Osteocyte (in vitro differentiated cells): ENCODE measurements at places on chromosomes 1 and 21. TPM values are rescaled to one million over a fixed set of nuclear protein-coding genes. Genes with fewer than 3 reads are reported as not detected.

Gene VWA5B1
- total RNA-seq, result not detected in 2 replicates

DNA sequence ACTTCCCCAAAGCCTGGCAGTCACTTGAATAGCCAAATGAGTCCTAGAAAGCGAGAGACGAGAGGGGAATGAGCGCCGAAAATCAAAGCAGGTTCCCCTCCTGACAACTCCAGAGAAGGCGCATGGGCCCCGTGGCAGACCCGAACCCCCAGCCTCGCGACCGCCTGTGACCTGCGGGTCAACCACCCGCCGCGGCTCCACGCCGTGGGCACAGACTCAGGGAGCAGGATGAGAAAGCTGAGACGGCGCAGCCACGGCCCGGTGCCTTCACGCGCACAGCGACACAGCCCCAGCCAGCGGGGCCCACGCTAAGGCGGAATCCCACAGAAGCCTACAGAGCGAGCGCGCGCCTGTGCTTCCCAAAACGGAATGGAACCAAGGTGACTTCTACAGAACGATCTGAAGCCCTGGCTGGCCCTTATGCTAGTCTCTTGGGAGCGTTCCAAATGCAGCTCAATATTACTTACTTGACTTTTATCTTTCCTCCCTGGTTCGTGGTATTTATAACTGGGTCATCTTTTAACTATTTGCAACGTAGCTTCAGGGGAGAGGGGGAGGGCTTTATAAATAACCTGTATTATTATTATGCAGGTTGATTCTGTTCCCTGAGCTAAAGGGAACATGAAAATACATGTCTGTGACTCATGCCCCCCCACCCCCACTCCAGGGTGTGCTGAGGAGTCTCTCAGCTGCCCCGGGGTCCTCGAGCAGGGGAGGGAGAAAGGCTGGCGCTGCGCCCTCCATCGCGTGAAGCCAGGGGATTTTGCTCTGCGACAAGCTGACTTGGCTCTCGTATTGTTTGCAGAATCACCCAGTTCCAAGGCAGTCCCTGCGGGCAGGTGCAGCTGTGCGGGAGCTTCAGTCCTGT is 1.7 kb downstream of the TSPEAR start:
- H3K36me3 ChIP-seq, result no peaks in the 10 kb centered on the region
- H3K27ac ChIP-seq, result no peak overlapping the region
- H3K27me3 ChIP-seq, result peaks cover 73% of the 10 kb centered on the region
- DNase-seq, result peak; percentile 78

DNA sequence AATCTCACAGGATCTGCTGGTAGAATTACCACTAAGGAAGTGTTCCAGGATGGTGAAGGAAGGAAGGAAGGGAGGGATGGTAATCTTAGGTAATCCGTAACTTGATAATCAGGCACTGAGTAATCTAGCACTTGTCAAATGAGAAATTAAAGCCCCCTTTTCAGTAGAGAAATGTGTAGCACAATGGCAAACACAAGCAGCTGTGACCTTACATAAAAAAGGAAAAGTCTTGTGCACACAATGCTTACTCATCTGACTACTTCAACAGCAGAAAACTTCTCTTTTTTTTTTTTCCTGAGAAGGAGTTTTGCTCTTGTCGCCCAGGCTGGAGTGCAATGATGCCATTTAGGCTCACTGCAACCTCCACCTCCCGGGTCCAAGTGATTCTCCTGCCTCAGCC is 6.1 kb downstream of the NUP210L start:
- no peak overlapping the region for H3K4me3 ChIP-seq
- no peak overlapping the region for H3K27ac ChIP-seq
- H3K36me3 ChIP-seq, result peaks cover 1% of the 10 kb centered on the region
- no peaks in the 10 kb centered on the region for H3K27me3 ChIP-seq
- DNase-seq, result no peak
- H3K4me1 ChIP-seq, result peaks cover 14% of the 10 kb centered on the region

DNA sequence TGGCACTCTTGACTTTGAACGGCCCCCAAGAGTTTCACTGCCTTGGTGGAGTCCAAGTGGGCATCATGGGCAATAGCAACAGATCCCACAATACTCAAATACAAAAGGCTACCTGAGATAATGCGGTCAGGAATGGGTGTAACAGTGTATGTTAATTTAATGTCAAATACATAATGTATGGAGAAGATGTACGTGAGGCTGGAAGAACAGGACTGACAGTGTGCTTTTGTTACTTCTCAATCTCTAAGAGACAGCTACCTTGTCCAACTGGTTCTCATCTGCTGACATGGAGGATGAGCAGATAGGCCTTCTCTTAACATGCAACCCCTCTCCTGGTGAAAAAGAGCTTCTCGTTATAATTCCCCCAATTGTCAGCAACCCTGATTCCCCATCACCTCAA is 167.2 kb downstream of the APP start:
- no peak overlapping the region for H3K4me3 ChIP-seq
- DNase-seq, result no peak
- H3K4me1 ChIP-seq, result peaks cover 3% of the 10 kb centered on the region

Gene AMY1C
- not detected in 2 replicates for total RNA-seq

DNA sequence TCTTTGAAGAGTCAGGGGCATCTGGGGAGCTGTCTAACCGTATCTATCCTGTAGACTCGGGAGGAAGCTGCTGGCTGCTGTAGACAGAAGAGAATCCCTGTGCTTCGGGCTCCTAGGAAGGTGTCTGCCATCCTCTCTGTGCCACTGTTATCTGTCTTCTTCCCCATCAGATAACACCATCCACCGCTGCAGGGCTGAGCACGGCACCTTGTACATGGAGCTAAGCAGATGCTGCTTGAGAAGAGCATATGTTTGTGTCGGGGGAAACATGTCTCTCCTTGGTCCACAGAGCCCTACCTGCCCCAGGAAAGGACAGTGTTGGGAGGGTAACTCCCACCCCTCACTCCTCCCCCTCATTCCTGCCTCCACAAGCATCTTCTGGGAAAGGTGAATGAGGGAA is 1.4 kb upstream of the MAPKAPK2 start:
- DNase-seq, result no peak
- no peak overlapping the region for H3K4me3 ChIP-seq
- H3K27me3 ChIP-seq, result peaks cover 37% of the 10 kb centered on the region
- no peak overlapping the region for H3K27ac ChIP-seq

GRCh38 chr1:223556414-223557129 is 108.9 kb downstream of the CAPN8 start:
- H3K4me1 ChIP-seq, result no peaks in the 10 kb centered on the region
- no peak for DNase-seq
- H3K4me3 ChIP-seq, result no peak overlapping the region
- no peaks in the 10 kb centered on the region for H3K36me3 ChIP-seq

DNA sequence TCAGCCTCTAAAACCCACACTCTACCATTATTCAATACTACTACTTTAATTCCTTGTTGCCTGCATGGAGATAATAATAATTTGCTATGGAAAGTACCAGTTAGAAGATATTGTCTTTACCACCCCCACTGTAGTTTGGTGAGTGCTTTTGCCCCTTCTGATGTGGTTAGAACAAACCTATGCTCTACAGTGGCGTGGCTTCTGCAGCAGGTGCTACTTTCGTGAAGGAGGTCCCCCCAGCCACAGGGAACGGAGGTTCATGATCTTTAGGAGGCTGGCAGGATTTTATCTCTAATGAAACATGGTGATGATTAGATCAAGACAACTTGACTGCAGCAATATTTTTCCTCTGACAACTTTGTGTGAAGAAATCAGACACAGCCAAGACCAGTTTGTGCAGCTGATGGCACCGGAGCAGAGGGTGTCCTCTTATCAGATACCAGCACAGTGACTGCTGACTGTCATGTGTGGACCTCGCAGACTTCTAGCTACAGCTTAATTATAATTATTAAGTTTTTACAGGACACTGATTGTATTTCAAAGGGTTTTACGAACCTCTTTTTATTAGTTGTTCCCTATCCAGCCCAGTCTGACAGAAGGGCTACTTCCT is 10.7 kb upstream of the TCHH start:
- H3K4me1 ChIP-seq, result no peaks in the 10 kb centered on the region
- no peak overlapping the region for H3K27ac ChIP-seq
- no peak overlapping the region for H3K4me3 ChIP-seq
- H3K36me3 ChIP-seq, result no peaks in the 10 kb centered on the region
- H3K27me3 ChIP-seq, result peaks cover 26% of the 10 kb centered on the region

- DNase-seq, result no peak
- H3K27ac ChIP-seq, result no peak overlapping the region
- peaks cover 22% of the 10 kb centered on the region for H3K4me1 ChIP-seq
- peaks cover 8% of the 10 kb centered on the region for H3K27me3 ChIP-seq
- no peaks in the 10 kb centered on the region for H3K36me3 ChIP-seq
Observed at GRCh38 chr1:212231372-212231771, 53.8 kb upstream of the PPP2R5A start.

Gene USH2A
- not detected in 2 replicates for total RNA-seq

Gene MOB3C
- 9.4 and 9.6 TPM in 2 replicates for total RNA-seq

Gene ATP5PO
- total RNA-seq, result 150 and 152 TPM in 2 replicates

Gene RGSL1
- not detected in 2 replicates for total RNA-seq

Gene DAB1
- 0.21 and 0.27 TPM in 2 replicates for total RNA-seq

DNA sequence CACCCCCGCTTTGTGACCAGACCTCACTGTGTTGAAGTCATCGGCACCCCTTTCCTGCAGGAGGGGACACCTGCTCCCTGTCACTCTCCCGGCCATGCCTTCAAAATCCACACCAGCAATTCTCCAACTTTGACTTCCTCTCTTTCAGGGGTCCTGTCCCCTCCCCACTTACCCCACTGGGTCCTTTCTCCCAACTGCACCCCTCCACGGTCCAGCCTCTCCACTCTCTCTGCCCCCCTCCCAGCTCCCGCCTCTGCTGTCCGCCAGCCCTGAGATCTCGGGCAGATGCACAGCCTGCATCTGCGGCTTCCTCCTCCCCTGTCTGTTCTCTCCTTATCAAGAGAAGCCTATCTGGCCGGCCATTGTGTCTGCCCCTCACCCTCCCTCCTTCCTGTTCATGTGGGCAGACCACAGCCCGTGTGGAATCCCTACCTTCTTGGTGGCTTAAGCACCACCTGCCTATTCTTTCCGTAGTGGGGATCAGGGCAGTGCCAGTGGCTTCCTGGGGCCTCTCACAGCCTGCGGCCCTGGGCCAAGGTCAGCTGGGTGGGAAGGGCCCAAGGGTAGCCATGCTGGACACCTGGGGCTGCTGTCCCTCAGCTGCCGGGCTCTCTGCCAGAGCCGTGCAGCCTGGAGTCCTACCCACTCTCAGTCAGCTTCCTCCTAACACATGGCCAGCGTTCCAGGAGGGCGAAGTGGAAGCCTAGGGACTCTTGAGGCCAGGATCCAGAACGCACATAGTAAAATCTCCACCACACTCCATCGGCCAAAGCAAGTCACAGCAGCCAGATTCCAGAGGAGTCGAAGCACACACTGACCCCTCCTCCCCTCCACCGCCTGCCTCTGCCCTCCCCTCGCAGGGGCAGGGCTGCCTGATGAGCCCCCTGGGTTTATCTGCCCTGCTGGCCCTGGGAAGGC is 5.1 kb upstream of the HES4 start:
- peak; percentile 85 for DNase-seq
- H3K27ac ChIP-seq, result peak overlapping the region; percentile 87
- H3K36me3 ChIP-seq, result peaks cover 4% of the 10 kb centered on the region
- H3K4me1 ChIP-seq, result peaks cover 26% of the 10 kb centered on the region
- peak overlapping the region; percentile 38 for H3K4me3 ChIP-seq

Gene AVPR1B
- total RNA-seq, result not detected in 2 replicates

Gene PBXIP1
- 90.1 and 92.6 TPM in 2 replicates for total RNA-seq

GRCh38 chr1:202315576-202316168 is 26.1 kb downstream of the UBE2T start:
- no peaks in the 10 kb centered on the region for H3K27me3 ChIP-seq
- no peak overlapping the region for H3K27ac ChIP-seq
- no peaks in the 10 kb centered on the region for H3K36me3 ChIP-seq
- peak; percentile 91 for DNase-seq
- no peak overlapping the region for H3K4me3 ChIP-seq
- H3K4me1 ChIP-seq, result peaks cover 22% of the 10 kb centered on the region

Gene C1orf122
- total RNA-seq, result 55.0 and 57.0 TPM in 2 replicates

GRCh38 chr1:99957818-99958217 is 12.0 kb upstream of the SLC35A3 start:
- peaks cover 6% of the 10 kb centered on the region for H3K4me1 ChIP-seq
- no peak for DNase-seq
- no peak overlapping the region for H3K27ac ChIP-seq
- H3K36me3 ChIP-seq, result no peaks in the 10 kb centered on the region
- no peaks in the 10 kb centered on the region for H3K27me3 ChIP-seq

DNA sequence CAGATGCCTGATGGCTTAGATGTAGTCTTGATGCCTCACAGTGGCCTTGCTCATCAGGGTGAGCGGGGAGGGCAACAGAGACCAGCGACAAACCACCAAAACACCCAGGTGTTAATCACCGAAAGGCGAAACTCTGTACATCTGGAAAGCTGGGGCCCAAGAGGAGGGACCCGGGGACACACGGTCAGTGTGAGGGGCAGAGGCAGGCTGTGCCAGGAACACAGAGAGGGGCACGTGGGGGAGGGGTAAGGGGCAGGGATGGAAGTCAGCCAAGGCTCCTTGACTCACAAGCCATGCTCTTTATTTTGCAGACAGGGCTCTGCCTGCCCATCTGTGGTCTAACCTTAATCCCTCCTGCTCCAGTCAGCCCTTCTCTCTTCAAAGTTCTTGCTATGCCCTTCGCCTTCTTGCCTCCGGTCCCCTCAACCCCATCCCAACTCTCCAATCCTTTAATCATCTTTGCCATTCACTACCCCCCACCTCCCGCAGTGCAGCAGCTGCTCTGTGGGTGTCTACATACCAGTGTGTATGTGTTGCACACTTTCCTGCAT is 4.3 kb downstream of the MEF2D start:
- no peak for DNase-seq
- H3K27ac ChIP-seq, result peak overlapping the region; percentile 74
- peaks cover 11% of the 10 kb centered on the region for H3K36me3 ChIP-seq
- peak overlapping the region; percentile 44 for H3K4me3 ChIP-seq

GRCh38 chr1:97986041-97987005 is 65.5 kb upstream of the DPYD start:
- H3K36me3 ChIP-seq, result peaks cover 11% of the 10 kb centered on the region
- H3K4me1 ChIP-seq, result no peaks in the 10 kb centered on the region
- H3K27ac ChIP-seq, result no peak overlapping the region
- H3K4me3 ChIP-seq, result no peak overlapping the region
- no peak for DNase-seq

GRCh38 chr1:2229037-2229864 is 1.1 kb downstream of the SKI start:
- peak overlapping the region; percentile 96 for H3K4me3 ChIP-seq
- peaks cover 39% of the 10 kb centered on the region for H3K4me1 ChIP-seq
- DNase-seq, result peak; percentile 85
- H3K27me3 ChIP-seq, result no peaks in the 10 kb centered on the region

- peaks cover 25% of the 10 kb centered on the region for H3K4me1 ChIP-seq
- H3K27me3 ChIP-seq, result no peaks in the 10 kb centered on the region
- peak overlapping the region; percentile 74 for H3K27ac ChIP-seq
- no peak for DNase-seq
- peak overlapping the region; percentile 69 for H3K4me3 ChIP-seq
- no peaks in the 10 kb centered on the region for H3K36me3 ChIP-seq
Observed at GRCh38 chr1:20632386-20632785, 872 bp upstream of the PINK1 start.

Gene AGO4
- 10.1 and 14.6 TPM in 2 replicates for total RNA-seq

Gene CFAP45
- total RNA-seq, result 0.52 and 0.83 TPM in 2 replicates

Gene CR2
- total RNA-seq, result not detected in 2 replicates

- DNase-seq, result no peak
- peaks cover 3% of the 10 kb centered on the region for H3K36me3 ChIP-seq
- no peaks in the 10 kb centered on the region for H3K27me3 ChIP-seq
- peaks cover 17% of the 10 kb centered on the region for H3K4me1 ChIP-seq
Observed at GRCh38 chr1:43908858-43909257, 24.7 kb upstream of the ARTN start.

Gene SLFNL1
- total RNA-seq, result 0.29 and 0.30 TPM in 2 replicates

Gene NCAM2
- 121 and 135 TPM in 2 replicates for total RNA-seq

Gene VHLL
- not detected in 2 replicates for total RNA-seq
